ENCODE measurements at places on chromosomes 16 and 17.

GRCh38 chr16:3484318-3485096 is 10.8 kb downstream of the C16orf90 start:
- no peak for DNase-seq

- no peak for DNase-seq
Measured at GRCh38 chr17:82931699-82932517, 92.1 kb upstream of the ZNF750 start.

- DNase-seq = no peak
Measured at GRCh38 chr17:49783071-49783715, 5.3 kb upstream of the KAT7 start.

DNA sequence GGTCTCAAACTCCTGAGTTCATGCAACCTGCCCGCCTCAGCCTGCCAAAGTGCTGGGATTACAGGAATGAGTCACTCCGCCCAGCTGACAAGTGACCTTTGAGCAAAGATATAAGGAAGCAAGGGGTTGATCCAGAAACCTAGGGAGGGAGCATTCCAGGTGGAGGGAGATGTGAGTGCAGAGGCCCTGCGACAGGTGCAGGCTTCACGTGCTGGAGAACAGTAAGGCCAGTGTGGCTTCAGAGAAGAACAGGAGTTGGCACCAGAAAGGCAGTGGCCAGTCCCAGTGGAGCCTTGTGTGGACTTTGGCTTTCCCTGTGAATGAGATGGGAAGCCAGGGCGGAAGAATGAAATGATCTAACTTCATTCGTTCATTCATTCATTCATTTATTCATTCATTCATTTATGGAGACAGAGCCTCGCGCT is 73.6 kb upstream of the HAS3 start:
- no peak for DNase-seq

DNA sequence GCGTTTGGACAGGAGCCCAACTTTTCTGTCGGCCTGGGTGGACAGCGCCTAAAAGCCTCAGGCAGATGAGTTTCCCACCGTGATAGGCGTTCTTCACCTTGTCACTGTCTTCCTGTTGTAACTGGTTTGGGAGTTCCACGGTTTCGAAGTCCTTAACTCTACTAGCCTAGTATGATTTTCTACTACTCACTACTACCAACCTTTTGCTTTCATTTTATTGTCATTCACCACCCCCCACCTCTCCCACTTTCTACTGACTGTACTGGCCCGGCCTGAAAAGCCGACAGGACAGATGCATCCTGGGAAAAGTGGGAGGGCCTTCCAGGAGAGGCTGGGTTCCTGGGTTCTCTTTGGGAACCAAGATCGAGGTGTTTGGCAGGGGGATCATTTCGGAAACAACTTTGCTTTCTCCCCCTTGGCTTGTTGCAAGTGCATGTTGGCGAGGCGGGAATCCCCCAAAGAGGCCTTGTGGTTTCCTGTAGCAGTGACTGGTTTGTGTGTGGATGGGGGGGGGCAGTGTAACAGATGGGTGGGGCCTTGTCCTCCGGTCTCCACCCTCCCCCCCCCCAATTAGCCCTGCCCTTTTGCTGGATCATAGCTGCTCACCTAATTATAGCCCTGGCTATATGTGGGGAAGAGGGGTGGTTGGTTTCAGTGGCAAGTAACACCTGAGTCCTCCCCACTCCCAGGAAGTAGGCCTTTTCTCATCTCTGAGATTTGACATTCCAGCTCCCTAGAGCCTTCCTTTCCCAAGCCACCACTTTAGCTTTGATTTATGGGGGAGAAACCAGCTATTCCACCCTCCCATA is 1.4 kb downstream of the EIF5A start:
- no peak for DNase-seq

DNA sequence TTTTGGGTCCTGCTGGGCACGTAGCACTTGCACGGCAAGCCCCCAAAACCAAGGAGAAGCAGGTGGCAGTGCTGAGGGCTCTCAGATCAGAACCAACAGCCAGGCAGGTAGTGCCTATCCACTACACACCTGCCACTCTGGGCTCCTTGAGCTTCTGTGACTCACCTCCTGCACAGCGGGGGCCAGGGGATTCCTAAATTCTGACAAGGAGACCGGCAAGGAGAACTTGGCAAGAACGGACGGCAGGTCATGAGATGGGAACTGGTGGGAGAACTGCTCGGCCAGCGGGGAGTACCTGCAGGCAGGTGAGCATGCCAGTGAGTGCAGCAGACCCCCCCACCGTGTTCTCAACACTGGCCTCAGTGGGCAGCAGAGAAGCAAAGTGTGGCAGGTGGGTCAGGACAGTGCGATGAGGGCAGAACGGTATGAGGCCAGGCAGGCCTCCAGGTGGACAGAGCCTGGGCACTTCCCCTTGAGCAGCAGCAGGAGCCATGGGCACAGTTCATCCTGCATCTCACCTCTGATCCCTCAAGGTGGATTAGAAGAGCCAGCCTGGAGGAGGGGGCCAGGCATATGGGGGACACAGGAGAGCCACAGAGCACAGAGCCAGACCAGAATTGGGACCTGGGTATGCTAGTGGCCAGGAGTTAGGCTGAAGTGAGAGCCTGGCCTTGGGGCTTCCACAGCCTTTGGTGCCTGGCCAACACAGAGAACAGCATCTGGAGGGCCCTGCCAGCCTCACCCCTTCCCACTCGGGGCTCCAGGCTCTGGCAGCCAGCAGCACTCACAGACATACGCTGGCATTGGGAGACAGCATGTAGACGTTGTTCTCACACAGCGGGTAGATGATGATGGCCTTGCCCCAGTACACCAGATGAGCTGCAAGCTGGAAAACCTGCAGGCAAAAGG is 14.7 kb downstream of the MPG start:
- no peak for DNase-seq

GRCh38 chr17:34163646-34164045 is 91.4 kb upstream of the CCL2 start:
- no peak for DNase-seq

- DNase-seq = peak; percentile 46
Measured at GRCh38 chr17:47967607-47968252, 3.2 kb upstream of the CDK5RAP3 start.
